ENCODE measurements at places on chromosomes 12 and 14.

GRCh38 chr12:43169115-43169681 is 382.8 kb downstream of the ADAMTS20 start:
- no peak for DNase-seq

DNA sequence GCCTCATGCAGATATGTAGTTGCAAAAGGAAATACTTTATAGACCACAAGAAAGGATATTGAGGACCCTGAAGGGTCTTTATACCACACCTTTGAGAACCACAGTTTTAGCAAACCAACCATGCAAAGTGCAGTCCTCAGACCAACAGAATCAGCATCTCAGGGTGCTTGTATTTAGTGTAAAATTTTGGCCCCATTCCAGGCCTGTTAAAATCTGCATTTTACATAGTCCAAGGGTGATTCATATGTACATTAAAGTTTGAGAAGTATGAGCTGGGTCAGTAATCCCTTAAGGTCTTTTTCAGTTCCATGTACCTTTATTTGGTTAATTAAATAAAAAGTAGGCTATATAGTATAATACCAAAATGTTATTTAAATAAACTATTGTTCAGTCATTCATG is 91.2 kb downstream of the WNK1 start:
- peak; percentile 35 for DNase-seq

GRCh38 chr14:33676135-33676566 is 274.7 kb downstream of the EGLN3 start:
- peak; percentile 65 for DNase-seq

GRCh38 chr12:97560350-97560749 is 97.7 kb downstream of the RMST start:
- DNase-seq, result no peak

DNA sequence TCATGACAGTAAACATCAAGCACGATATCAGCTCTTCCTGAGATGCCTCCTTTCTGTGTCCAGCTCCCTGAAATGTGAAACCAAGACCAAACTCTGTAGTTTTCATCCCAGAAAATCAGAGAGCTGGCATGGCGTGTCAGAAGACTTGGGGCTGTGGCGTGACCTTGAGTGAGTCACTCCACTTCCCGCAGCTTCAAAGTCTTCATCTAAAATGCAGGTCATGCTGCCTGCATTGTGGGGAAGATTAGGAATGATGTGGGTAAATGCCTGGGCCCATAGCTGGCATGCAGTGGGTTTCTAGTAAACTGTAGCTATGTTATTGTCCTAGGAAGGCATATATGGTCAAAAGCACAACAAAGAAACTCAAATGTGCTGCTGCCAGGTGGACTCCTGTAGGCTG is 28.8 kb downstream of the OAS2 start:
- peak; percentile 68 for DNase-seq

- no peak for DNase-seq
These were observed 47.4 kb upstream of the PARP11 start for GRCh38 chr12:3920351-3921150.

DNA sequence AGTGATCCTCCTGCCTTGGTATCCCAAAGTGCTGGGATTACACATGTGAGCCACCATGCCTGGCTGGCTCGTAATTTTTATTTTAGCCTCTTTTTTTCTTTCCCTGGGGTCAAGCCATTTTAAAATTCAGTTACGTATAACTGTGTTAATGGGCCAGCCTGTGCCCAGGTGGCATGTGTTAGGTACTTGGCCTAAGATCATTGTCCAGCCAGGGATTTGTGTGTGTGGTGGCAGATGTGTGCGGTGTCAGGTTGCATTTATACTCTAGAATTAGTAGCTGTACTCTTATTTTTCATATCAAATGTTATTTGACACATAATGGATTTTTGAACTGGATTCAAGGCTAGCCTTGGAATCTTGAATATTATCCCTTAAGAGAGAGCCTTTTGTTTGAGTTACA is 69.3 kb downstream of the FBXO34 start:
- no peak for DNase-seq
